Glomerular endothelial cell (primary cell): ENCODE measurements at places on chromosomes 2 and 18. TPM values are rescaled to one million over a fixed set of nuclear protein-coding genes. Genes with fewer than 3 reads are reported as not detected.

GRCh38 chr2:217252181-217252580 is 392.3 kb upstream of the TNP1 start:
- no peak for DNase-seq

DNA sequence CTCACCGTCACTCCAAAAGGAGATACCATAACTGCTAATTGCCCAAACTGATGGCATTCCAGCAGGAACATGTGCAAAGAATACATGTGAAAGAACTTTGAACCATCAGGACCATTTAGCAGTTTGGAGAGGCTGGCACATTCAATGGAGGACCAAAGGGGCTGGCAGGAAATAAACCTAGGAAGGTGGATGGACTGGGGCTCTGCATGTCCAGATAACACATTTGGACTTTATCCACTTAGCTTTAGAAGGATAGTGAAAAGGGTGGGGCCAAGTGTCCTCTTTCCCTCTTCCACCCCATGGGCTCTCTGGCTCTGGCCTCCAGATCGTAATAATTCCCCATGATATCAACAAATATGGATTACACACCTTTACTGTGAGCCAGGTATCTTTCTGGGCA is 80.0 kb upstream of the STPG4 start:
- no peak for DNase-seq

DNA sequence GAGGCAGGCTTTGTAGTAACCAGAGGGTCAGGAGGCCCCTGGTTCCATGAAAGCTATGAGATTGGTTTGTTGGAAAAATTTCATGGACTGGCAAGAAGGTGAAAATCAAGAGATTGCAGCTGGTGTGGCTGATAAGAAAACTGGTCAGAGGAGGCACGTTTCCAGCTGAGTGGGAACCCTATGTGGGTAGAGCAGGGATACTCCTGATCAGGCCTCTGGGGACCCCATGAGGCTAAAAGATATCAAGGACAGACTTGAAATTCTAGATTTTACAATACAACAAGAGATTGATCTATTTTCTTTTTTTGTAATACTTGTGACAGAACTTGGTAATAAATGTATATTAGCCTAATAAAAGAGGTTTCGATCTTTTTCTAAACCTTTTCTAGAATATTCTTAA is 1615.1 kb downstream of the DPP10 start:
- no peak for DNase-seq

DNA sequence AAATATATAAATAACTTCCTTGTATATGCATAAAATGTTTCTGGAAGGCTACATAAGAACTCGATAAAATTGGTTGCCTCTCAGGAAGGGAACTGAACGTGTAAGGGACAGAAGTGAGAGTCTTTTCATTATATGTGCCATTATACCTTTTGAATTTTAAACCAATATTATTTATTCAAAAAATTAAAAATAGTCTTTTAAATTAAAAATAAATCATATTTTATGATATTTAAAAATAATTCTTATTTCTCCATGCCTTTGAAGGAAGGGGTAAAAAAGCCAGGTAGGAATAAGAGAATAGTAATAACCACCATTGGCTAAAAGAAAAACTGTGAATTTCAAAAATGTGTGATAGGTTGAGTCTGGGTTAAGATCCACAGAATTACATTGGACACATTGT is 45.7 kb upstream of the C2orf74 start:
- no peak for DNase-seq

MFSD6 gene
- total RNA-seq, result 9.3 and 12.4 TPM in 2 replicates

DNA sequence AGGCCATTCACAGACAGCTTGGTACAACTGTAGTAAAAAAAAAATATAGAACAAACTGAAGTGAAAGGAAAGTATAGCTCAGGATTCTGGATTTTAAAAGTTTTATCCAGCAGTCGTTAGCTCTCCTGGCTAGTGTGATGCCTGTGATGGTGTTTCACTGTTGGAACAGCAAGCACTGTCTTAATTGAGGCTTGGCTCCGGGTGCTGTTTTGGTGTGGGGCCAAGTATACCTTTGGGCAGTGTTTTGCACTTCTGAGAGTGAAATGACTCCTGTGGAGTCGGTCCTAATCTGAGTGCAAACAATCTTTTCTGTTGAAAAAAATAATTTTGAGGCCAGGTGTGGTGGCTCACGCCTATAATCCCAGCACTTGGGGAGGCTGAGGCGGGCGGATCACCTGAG is 28.7 kb upstream of the RAB1A start:
- no peak for DNase-seq

HPCAL1 gene
- 114 and 164 TPM in 2 replicates for total RNA-seq

DNA sequence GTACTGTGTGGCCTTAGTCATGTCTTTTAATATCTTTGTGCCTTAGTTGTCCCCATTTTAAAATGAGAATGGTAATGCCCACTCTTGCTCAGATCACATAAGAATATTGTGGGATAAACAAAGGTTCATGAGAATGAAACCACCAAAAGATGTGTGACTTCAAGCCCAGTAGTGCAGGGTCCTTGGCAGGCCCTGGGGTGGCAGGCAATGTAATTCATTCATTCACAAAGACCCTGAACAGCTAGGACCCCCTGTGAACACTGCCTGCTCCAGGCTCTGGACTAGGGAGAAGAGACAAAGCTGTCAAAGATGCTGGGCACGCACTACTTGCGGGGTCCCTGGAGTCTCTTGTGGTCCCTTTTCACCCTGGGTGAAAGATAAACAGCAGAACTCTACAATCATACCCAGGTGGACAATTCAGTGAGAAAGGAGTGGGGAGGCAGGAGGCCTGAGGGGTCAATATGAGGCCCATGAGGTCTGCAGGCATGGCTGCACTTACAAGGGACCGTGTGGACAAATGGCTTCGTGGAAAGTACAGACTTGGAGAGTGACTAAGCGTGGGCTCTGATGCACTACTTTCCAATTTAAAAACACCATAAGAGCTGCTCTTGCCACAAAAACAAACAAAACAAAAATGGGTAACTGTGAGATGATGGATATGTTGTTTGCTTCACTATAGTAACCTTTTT is 136.1 kb downstream of the SMAD7 start:
- DNase-seq, result no peak

GRCh38 chr2:182655750-182656149 is 60.3 kb upstream of the DNAJC10 start:
- DNase-seq, result no peak

RNF152 gene
- 26.7 and 59.6 TPM in 2 replicates for total RNA-seq

REG1B gene
- not detected in 2 replicates for total RNA-seq

DNAJC27 gene
- total RNA-seq, result 2.2 and 2.3 TPM in 2 replicates

DNA sequence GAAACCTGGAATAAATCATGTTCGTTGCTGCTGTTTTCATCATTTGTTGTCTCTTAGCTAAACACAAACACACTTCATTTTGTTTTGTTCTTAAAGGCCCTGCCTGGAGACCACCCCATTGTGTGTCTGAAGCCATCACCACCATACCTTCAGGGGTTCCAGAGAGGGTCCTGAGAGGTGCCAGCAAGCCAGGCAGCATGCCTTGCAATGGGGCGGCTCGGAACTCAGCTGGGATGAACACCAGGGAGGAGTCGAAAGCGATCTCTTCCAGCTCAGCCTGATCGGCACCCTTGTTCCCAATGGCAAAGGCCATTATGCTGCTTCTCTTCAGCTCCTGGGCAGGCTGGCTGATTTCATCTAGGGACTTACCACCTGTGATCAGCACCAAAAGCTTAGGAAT is 33.2 kb downstream of the COL6A3 start:
- DNase-seq, result no peak

GRCh38 chr2:55839182-55839819 is 84.3 kb downstream of the EFEMP1 start:
- DNase-seq, result no peak

TUBA3E gene
- total RNA-seq, result not detected in 2 replicates

DNA sequence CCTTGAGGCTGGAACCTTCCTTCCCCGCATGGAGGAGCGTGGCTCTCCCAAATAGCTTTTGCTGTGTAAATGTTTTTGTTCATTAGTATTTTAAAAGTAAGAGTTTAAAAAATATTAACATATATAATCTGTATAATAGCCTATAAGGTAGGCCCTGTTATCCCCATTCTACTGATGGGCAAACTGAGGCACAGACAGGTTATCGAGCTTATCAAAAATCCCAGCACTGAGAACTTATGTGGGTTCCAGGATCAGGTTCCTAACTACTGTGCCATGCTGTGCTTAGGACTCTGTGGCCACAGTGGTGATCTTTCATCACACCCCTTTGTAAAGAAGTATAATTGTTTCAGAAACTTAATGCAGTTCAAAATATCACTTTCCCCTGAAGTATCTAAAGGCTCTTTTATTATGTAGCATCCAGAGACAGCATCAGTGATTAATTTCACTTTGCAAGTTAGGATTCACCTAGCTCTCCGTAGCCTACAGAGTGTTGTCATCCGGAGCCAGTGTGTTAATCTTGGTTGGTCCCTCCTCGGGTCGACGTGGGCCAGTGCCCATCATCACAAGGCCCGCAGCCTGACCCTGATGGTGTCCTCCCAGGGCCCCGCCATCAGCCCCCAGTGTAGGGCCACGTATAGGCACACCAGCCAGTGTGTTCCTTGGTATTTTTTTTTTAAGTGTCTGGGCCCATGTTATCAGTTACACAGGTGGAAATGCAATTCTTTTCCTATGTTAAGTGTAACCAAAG is 28.7 kb downstream of the CABLES1 start:
- DNase-seq, result no peak

DNA sequence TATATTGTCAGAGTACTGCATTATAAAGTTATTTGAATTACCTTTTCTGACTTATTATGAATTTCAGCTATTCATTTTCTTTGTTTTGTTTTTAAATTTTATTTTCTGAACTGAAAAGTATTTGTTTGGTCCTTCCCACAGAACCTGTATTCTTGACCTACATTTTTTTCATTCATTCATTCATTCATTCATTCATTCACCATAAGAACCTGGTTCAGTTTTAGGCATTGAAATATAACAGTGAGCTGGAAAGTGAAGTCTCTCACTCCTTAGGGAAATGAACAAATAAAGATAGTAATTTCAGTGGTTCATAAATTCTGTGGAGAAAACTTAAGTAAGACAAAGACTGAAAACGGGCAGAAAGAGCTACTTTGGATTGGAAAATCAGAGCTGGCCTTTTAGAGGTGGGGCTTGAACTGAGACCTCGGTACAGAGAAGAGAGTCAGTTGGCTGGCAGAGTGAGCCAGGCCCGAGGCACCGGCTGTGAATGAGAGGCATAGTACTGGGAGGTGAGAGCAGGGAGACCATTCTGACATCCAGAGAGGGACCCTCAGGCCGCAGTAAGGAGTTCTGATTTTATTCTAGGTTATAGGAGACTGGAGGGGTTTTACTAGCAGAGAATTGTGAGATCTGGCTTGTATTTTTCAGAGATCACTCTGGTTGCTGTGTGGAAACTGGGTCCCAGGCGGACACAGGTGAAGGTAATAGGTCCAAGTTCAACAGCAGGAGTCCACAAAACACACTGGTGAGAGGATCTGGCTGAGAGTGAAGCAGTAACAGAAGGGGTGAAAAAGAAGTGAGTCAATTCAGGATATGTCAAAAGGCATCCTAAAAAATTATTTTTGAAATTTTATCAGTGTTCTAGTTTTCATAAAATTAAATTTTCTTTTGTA is 75.8 kb upstream of the FN1 start:
- no peak for DNase-seq

- no peak for DNase-seq
Measured at GRCh38 chr2:178418426-178418825, 32.5 kb downstream of the PRKRA start.

DNA sequence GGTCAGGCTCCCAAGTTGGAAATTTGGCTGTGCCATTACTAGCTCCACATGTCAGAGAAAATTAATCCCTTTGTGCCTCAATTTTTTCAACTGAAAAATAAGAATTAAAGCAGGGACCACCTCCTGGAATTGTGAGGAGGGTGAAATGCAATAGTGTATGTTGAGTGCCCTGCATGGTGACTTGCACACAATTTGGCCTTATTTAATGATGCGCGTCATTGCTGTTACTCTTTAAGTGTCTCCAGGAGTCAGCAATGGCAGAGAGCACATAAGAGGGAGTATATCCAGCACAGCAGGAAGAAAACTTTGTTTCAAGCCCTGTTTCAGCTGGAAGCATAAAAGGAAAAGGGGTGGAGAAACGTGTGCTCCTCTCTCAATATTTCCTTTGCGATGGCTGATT is 215.8 kb downstream of the ALK start:
- no peak for DNase-seq

DNA sequence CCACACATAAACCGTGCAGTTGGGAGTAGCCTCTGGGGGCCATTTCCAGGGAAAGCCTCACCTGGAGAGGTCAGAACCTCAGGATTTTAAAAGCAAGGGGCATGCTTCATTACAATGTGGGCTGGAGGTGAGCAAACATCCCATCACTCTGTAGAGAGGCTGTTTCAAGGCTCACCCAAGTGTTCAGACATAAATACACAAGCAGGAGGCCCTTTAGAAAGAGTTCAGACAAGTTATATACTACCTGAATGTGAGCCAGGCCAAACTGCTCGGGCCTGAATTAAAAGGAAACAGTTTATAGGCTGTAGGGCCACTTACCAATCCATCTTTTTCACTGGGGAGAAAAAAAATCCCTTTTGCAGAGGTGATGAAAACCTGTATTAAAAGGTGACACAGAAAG is 540.0 kb upstream of the ZEB2 start:
- no peak for DNase-seq

GRCh38 chr2:110766291-110766690 is 33.9 kb downstream of the ACOXL start:
- no peak for DNase-seq

TCF4 gene
- 162 and 344 TPM in 2 replicates for total RNA-seq

GRCh38 chr2:30261695-30262211 is 30.4 kb downstream of the LBH start:
- no peak for DNase-seq

DNA sequence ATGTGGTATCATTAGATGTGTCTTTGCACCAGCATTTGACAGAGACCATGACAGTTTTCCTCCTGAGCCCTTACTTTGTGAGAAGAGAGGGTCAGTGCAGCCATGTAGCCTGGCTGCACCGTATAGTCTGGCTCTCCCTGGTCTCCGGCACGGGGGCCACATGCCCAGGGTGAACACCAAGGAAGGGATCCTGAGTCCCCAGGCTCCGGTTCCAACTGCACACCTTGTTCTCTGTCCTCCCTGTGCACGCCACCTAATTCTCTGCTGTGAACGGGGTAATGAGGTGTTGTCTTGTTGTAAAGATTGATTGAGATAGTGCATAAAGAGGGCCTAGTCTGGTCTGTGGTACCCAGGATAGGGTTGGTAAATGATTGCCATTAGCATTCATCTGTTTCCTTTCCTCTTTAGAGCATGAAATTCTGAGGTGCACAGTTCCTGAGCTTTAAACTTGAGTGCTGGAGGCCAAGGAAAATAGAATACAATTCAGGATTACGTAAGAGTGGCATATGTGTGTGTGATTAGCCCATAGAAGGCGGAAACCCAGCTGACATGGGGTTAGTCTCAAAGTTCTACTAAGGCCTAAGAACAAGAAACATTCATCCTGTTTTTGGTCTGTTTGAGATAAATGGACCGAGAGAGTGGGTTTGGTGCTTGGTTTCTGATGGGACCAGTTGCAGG is 55.5 kb downstream of the NCK2 start:
- DNase-seq, result no peak

OSBPL6 gene
- total RNA-seq, result 0.53 and 1.7 TPM in 2 replicates
